Right renal cortex interstitium (tissue), 3 donors: ENCODE measurements at places on chromosomes 11 and 22. TPM values are rescaled to one million over a fixed set of nuclear protein-coding genes. Genes with fewer than 3 reads are reported as not detected.
A peak's percentile ranks its signal among the peaks of the same experiment; 100 is the strongest.

- DNase-seq = no peak
Observed at GRCh38 chr11:20421946-20422345, 34.4 kb downstream of the PRMT3 start.

GRCh38 chr22:19195796-19196731 is 17.5 kb upstream of the SLC25A1 start:
- no peak for DNase-seq

Gene LARGE2
- 15.6 TPM for polyA plus RNA-seq

DNA sequence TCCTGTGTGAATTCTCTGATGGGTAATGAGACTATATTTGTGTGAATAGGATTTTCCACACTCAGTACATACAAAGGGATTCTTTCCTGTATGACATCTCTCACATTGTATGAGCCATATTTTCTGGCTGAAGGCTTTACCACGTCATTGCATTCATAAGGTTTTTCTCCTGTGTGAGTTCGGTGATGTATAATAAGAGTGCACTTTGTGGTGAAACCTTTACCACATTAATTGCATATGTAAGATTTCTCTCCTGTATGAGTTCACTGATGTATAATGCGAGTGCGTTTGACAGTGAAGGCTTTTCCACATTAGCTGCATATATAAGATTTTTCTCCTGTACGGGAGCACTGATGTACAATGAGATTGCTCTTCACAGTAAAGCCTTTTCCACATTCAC is 455.4 kb upstream of the CNTN5 start:
- DNase-seq = no peak

- DNase-seq = no peak
Observed at GRCh38 chr22:38798496-38798895, 4.6 kb upstream of the DNAL4 start.

DNA sequence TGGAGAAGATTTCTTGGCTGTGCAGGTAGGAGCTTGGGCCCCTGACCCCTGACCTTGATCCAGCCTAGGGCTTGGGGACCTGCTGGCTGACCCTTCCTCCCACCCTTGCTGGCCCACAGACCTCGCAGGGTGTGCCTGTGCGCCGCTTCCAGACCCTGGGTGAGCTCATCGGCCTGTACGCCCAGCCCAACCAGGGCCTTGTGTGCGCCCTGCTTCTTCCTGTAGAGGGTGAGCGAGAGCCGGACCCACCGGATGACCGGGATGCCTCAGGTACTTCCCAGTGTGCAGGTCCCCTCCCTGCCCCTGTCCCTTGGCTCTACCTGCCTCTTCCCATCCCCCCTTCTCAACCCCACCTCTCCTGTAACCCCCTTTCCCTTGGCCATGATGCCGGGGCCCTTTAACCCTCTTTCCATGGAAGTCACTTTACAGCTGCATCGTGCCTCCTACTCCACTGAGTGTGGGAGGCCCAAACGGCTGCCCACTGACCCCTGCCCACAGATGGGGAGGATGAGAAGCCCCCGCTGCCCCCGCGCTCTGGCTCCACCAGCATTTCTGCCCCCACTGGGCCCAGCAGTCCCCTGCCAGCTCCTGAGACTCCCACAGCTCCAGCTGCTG is 3.8 kb downstream of the INPPL1 start:
- no peak for DNase-seq

DNA sequence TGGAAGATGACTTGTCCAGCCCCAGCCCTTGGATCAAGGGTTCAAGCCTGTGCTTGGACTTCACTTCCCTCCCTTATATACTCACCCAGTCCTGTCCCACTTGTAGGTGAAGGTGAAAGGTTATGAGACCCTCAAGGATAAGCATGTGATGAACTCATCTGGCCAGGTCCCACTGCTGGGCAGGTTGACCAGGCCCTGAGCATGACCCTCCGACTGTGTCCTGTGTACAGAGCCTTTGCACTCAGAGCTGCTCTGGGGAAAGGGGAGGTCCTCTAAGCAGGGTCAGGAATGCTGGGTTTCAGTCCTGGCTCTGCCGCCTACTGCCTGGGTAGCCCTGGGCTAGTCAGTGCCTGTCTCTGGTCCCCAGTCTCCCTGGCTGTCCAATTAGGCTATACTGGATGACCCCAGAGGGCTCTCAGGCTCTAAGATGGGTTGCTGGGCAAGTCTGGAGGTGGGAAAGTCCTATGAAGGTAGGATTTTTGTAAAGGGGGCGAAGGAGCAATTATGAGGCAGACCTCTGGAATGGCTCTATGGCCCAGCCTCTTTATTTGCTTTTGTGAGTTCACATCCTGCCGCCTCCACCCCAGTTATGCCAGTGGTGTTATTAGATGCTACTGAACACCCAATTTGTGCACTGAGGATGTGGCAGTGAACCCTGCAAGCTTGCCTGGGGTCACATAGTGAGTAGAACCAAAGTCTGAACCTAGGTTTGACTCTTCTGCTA is 14.1 kb downstream of the DGAT2 start:
- no peak for DNase-seq

Gene SLCO2B1
- 6.7 TPM for polyA plus RNA-seq

DNA sequence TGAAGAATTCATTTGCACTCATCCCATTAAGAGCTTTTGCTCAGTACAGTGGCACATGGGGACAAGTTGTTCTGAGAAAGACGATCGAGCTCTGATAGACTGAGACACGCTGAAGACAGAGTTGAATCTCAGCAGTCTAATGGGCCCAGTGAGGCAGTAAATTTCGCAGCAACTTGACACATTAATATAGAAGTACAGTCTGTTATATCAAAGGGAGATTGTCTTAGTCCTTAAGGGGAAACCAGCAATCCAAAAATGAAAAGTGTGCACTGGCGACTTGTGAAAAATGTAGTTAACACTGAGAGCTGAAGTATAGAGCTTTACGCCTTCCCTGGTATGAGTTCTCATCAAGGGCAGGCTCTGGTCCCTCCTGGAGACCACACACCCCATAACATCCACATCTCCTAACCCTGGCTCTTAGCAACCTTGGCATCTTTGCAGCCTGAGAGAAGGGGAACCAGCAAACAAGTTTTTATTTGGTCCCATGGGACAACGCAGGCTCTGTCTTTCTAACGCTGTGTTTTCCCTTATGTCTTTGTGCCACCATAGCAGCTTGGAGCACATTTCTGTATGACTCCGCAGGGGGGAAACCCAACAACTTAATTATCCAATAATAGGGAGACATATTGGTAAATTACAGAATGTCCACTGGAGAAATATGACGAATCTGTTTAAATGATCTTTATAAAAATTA is 952.5 kb downstream of the OPCML start:
- DNase-seq = no peak

- DNase-seq = no peak
Observed at GRCh38 chr11:113034576-113034975, 73.4 kb downstream of the NCAM1 start.

DNA sequence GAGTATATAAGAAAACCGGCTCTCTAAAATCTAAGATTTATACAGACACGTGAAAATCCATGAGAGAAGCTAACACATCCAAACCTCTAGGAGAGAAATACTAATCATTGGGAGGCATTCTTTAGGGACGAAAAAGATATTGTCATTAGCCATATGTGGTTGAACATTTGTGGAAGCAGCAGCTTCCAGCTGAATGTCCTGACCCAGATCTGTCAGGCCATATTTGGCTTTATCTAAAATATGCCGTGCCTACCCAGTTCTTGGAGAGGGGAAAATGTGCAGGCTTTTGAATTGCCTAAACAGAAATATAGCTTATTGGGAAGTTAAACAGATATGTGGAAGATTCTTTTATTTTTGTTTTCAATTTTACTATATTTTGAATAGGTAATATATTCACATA is 6.4 kb downstream of the CCDC89 start:
- DNase-seq = no peak

DNA sequence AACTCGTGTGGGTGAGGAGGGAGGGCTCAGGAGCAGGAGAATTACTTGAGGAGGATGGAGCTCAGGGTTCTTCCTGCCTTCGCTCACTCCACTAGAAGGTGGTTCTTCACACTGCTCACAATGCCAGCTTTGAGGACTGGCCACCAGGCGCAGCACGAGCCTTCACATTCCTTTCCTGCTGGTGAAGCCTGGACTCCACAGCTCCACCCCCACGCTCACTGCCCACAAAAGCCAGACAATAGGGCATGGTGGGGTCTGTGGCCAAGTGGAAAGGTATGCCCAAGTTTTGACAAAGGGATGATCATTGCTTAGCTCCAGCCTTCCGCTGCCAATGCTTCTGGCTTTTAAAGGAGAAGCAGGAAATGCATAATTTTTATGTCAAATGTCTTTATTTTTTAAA is 58.0 kb upstream of the FADD start:
- DNase-seq = no peak

Gene FXYD6
- polyA plus RNA-seq = 124 TPM

DNA sequence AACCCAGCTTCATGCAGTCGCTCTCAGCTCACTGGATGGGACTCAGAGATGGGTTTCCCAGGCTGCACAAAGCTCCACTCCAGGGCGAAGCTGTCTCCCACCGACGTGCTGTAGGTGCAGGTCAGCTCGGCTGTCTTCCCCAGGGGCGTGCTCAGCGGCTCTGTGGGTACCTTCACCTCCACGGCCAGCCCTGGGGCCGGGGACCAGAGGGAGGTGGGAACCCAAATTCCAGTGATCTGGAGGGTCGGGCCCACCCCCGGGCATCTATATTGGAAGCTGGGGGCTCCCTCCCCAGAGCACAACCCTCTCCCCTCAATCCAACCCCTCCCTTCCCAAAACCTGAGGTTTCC is 689 bp downstream of the VSIG2 start:
- DNase-seq = no peak

Gene SLC35F2
- polyA plus RNA-seq = 19.0 TPM

Gene DMC1
- 5.0 TPM for polyA plus RNA-seq

Gene TMPRSS4
- 39.8 TPM for polyA plus RNA-seq

DNA sequence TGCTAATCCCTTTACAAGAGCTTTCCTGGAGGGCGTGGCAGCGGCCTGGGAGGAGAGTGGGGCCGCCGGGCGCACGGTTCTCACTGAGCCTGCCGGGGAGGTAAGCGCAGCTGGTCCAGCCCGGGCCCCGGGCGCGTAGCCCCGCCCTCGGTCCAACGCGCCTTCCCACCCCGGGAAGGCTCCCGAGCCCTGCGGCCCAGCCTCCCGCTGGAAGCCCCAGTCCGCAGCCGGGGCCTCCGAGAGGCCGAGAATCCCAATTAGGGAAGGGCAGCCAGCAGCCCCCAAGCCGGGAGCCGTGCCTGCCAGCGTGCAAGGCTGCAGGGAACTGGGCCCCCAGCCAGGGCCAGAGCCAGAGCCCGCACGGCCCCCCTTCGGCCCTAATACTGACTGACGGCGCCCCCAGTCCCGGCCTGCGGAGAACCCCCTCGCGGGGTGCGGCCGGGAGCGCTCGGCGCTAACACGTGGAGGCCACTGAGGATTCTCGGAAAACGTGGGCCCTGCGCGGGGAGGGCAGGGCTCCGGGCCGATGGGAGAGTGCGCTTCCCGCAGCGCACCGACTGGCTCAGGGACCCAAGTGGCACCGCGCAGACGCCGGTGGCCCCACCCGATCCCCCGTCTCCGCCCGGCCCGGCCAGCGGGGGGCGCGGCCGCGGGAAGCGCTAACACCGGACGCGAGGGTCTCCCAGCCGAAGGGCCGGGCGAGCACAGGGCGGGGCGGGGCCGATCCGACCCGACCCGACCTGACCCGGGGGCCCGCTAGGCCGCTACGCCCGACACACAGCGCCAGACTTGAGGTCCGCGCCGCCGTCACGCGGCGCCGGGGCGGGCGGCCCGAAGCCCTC is 5.7 kb downstream of the ZFTA start:
- no peak for DNase-seq

Gene LRRC75B
- 22.1 TPM for polyA plus RNA-seq

Gene OR51B4
- not detected for polyA plus RNA-seq

GRCh38 chr22:20111045-20111688 is 4.7 kb upstream of the RANBP1 start:
- DNase-seq = no peak

GRCh38 chr22:28997342-28997741 is 64.3 kb downstream of the C22orf31 start:
- no peak for DNase-seq

DNA sequence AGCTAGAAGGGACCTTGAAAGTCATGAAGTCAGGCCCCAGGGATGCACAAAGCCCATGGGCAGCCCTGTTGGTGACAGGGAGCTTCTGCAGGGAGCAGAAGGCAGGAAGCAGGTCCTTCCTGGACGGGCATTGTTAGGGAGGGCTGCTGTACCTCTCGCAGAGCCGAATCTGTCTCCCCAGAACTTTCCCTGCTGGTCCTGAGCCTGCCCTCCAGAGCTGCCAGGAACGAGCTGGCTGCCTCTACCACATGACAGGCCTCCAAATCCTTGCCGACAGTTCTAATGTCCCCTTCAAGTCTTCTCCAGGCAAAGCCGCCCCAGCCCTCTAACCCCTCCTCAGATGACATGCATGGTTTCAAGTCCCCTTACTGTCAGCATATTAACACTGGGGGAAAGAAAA is 20.1 kb downstream of the SYT7 start:
- DNase-seq = no peak

Gene OR5D13
- not detected for polyA plus RNA-seq

- no peak for DNase-seq
Observed at GRCh38 chr11:57313788-57314135, 11.0 kb downstream of the TNKS1BP1 start.

- no peak for DNase-seq
Observed at GRCh38 chr11:120690406-120690805, 178.9 kb downstream of the GRIK4 start.

Gene KIAA1671
- 25.4 TPM for polyA plus RNA-seq

- DNase-seq = peak; percentile 29
Observed at GRCh38 chr11:73950869-73951710, at the start of gene DNAJB13. Gene DNAJB13 (plus strand): TSS chr11:73951026. CDS start chr11:73951070, 44 bp downstream.

Gene PDGFD
- polyA plus RNA-seq = 33.0 TPM

Gene ASCC2
- polyA plus RNA-seq = 39.6 TPM

Gene ZNF195
- 39.7 TPM for polyA plus RNA-seq

Gene MB
- not detected for polyA plus RNA-seq

DNA sequence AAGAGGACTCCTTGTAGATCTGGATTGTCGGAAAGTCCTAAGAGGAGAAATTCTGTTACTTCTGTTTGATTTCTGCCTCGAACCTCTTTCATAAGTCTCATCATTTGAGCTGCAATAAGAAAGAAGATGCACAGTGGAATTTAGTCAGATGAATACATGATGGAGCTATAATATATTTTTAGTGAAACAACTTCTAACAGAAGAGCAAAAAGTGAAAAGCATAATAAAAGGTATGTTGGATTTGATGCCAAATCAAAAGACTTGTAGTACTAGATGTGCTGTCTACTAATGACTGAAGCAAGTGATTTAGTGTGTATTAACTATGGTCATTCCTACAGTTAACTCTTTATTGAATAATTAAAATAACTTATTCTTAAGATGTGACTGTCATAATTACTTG is at the start of gene OR5AP2:
Gene OR5AP2 (minus strand): TSS at position 101 of the 400 bp plus-strand sequence. CDS start 0 bp downstream, at position 101.
- DNase-seq = no peak

DNA sequence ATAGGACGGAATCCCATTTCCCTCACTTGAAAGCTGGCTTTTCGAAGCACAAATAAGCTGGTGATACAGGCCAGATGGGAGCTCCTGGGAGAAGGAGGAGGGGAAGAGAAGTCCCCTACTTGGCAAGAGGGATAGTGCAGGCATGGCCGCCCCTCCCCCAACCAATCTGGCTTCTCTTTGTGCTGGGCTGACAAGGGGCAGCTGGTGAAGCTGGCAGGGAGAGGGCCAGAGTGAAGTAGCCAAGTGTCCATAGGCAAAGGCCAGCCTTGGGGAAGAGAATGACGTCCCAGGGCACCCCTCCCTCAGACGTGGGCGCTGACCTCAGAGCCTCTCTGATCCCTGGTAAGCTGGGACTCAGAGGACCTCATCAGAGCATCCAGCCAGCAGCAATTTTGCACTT is 78.7 kb upstream of the GRAMD1B start:
- no peak for DNase-seq

- DNase-seq = no peak
Observed at GRCh38 chr22:27185760-27186302, 528.4 kb downstream of the MIAT start.

- no peak for DNase-seq
Observed at GRCh38 chr11:106854429-106854828, 163.8 kb downstream of the GUCY1A2 start.
